NCI-H460 (cell line): ENCODE measurements at places on chromosomes 4 and X. TPM values are rescaled to one million over a fixed set of nuclear protein-coding genes. Genes with fewer than 3 reads are reported as not detected.

DNA sequence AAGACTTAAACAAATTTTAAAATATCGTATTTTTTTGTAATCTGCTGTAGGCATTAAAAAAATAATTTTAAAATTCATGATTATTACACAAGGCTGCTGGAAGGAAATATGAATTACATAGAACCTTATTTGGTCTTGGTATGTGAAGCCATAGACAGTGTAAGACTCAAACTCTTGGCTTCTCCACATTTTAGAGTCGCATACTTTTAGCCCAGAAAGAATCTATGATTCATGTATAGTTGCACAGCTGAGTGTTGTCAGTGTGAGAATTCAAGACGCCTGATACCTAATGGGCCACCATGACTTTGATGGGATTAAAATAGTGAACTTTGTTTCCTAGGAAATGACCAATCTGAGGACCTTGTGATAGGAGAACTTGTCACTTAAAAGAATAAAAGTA is 1.4 kb downstream of the INTU start:
- no peak for DNase-seq

DNA sequence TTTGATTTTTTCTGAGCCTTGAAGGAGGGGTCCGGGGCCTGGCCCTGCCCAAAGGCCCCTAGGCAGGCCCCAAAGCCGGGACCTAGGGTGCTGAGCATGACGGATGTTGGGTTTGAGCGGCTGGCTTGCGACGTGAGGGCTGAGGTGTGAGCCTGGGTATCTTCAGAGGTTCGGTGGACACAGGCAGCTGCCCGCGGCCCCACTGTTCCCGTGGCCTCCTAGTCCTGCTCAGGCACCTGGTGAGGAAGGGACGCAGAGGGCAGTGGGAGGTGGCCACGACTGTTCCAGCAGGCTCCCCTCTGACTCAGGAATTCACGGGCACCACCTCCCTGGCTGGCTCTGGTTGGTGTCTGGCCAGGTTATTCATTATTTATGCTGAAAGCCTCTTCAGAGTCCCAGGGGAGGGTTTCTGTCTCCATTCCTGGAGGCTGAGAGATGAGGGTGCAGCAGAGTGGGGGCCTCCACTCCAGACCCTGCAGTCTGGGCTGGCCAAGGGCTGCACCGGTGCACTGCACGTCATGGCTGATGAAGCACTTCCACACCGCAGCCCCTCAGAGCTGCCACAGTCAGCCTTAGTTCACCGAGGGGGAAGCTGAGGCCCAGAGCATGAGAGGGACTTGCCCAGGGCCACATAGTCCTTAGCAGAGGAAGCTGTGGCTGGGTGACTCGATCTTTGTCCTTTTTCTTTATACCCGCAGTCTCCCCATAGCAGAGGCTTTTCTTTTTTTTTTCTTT is 2.2 kb downstream of the MSANTD1 start:
- no peak for DNase-seq

DNA sequence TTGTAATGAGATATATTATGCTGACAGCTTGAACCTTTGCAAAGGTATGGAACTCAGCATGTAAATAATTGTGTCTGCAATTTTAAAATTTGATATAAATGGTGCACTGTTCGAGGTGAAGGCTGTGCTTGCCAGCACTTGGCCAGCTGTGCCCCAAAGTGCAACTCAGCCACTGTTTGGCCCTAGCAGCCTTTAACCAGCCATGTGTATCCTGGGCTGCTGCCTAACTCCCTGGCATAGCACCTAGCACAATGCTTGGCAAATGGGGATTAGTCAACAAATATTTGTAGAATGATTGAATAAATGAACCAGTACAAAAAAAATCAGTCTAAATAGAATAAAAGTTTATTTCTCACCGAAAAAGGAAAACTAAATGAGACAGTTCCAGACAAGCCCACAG is 83.8 kb upstream of the ZIC3 start:
- DNase-seq = no peak

- DNase-seq = no peak
Measured at GRCh38 chrX:55490974-55491373, 1.3 kb upstream of the USP51 start.

GRCh38 chrX:40299641-40300046 is 201.9 kb upstream of the BCOR start:
- no peak for DNase-seq

DNA sequence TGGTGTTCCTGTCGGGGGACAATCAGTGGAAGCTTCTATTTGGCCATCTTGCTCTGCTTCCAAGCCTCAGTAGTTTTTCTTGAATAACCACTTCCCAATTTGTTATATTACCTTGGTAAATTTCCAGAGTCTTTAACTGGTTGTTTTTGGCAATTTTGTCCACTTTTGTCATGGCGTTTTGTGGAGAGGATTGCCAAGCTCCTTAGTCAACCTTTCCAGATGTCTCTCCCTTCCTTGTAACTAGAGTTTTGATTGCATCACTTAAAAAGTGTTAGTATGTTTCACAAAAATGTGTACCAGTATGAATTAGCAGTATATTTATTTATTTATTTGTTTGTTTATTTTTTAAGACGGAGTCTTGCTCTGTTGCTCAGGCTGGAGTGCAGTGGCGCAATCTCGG is 15.8 kb upstream of the UXT start:
- DNase-seq = no peak

DNA sequence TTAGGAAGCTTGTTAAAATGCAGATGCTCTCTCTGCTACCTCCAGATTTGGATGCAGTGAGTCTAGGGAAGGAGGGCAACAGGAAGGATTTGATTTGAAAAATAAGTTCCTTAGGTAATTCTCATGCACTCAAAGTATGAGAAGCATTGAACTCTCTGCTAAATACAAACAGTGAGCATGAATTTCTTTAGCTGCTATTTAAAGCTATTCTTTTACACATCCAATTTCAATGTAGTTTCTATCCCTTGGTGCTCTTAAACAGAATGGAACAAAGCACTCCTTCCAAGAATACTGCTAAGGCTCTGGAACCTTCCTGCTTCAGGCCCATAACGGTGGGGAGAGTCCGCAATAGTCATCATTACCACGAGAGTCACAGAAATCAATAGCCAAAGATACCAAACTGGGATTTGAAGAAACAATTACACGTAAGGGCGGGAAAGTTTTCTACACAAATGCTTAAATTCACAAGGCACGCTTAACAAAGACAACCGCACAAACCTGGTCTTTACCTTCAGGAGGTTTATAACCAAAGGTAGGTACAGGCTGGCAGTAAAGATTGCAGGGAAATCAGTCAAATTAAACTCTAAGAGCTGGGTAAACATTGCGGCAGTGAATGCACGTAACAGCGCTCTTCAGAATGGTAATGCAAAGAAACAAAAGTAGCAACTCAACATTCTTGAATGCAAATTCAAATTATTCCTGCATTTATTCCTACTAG is 123.2 kb upstream of the NAP1L5 start:
- no peak for DNase-seq

- no peak for DNase-seq
Measured at GRCh38 chr4:66906314-66906713, 639.0 kb downstream of the CENPC start.

GRCh38 chr4:21768349-21769310 is 179.9 kb downstream of the KCNIP4 start:
- peak; percentile 55 for DNase-seq

- no peak for DNase-seq
Measured at GRCh38 chrX:15158736-15159406, 111.0 kb downstream of the ASB9 start.

GRCh38 chrX:13661735-13662288 is 8.9 kb downstream of the TCEANC start:
- DNase-seq = no peak

The TIGD4 gene
- total RNA-seq = 1.8 and 2.3 TPM in 2 replicates

GRCh38 chrX:129690435-129690834 is 35.7 kb upstream of the APLN start:
- no peak for DNase-seq
